ENCODE measurements at places on chromosomes 12 and 14. TPM values are rescaled to one million over a fixed set of nuclear protein-coding genes. Genes with fewer than 3 reads are reported as not detected.

The TPPP2 gene
- 0.10 TPM for polyA plus RNA-seq

The SERPINA9 gene
- polyA plus RNA-seq = not detected

The PRIMA1 gene
- polyA plus RNA-seq = 1.4 TPM

The METTL1 gene
- 21.9 TPM for polyA plus RNA-seq

The GNG2 gene
- polyA plus RNA-seq = 13.5 TPM

The IFNG gene
- not detected for polyA plus RNA-seq

The RERG gene
- 3.7 TPM for polyA plus RNA-seq

The ADCY4 gene
- 16.4 TPM for polyA plus RNA-seq

The RNASE7 gene
- 0.04 TPM for polyA plus RNA-seq

The KRT74 gene
- polyA plus RNA-seq = not detected

The RAP1B gene
- 121 TPM for polyA plus RNA-seq

The HCAR3 gene
- 0.15 TPM for polyA plus RNA-seq

The INSM2 gene
- polyA plus RNA-seq = not detected

The PRB2 gene
- not detected for polyA plus RNA-seq

The TULP3 gene
- polyA plus RNA-seq = 3.1 TPM

The MEG3 gene
- polyA plus RNA-seq = 86.5 TPM

The TAS2R10 gene
- 0.58 TPM for polyA plus RNA-seq

The NPAS3 gene
- polyA plus RNA-seq = 0.30 TPM

The GALNT6 gene
- polyA plus RNA-seq = 20.3 TPM

The GPD1 gene
- 197 TPM for polyA plus RNA-seq

All from small intestine (tissue), 16 donors.